ENCODE measurements at places on chromosomes 5 and 9. TPM values are rescaled to one million over a fixed set of nuclear protein-coding genes. Genes with fewer than 3 reads are reported as not detected.

The STKLD1 gene
- polyA plus RNA-seq = 0.44 TPM

The BNC2 gene
- polyA plus RNA-seq = 0.27 TPM

The CD14 gene
- 0.11 TPM for polyA plus RNA-seq

The MEF2C gene
- polyA plus RNA-seq = 0.09 TPM

- DNase-seq = peak; percentile 51
These were observed 19.2 kb downstream of the MARCHF3 start for GRCh38 chr5:127011153-127011552.

Data from foreskin keratinocyte (primary cell).